Kasumi-1 (cell line): ENCODE measurements at places on chromosomes 13 and 19.
A peak's percentile ranks its signal among the peaks of the same experiment; 100 is the strongest.

DNA sequence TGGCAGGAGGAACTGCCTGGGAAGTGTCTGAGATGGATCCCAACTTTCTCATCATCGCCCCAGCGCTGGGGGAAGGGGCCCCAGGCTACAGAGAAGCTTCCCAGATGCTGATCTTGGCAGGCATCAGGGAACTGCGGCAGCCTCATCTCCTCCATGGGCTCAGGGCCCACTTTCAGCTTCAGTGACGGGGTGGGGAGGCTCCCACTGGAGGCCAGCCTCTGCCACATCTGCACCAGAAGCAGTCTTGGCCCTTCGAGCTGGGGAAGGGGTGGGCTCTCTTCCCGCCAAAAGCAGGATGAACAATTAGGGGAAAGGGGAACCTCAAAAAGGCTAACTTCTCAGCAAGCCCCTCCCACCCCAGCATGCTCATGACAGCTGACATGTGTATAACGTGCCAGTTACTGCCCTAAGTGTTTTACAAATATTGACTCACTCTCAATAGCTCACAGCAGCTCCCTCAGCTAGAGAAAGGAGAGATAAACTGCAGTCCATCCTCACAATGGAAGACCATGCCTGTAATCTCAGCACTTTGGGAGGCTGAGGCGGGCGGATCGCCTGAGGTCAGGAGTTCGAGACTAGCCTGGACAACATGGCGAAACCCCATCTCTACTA, 7.1 kb upstream of the S1PR2 start:
- no peak for DNase-seq

GRCh38 chr19:29418201-29418600, 107.6 kb upstream of the VSTM2B start:
- DNase-seq, result no peak

DNA sequence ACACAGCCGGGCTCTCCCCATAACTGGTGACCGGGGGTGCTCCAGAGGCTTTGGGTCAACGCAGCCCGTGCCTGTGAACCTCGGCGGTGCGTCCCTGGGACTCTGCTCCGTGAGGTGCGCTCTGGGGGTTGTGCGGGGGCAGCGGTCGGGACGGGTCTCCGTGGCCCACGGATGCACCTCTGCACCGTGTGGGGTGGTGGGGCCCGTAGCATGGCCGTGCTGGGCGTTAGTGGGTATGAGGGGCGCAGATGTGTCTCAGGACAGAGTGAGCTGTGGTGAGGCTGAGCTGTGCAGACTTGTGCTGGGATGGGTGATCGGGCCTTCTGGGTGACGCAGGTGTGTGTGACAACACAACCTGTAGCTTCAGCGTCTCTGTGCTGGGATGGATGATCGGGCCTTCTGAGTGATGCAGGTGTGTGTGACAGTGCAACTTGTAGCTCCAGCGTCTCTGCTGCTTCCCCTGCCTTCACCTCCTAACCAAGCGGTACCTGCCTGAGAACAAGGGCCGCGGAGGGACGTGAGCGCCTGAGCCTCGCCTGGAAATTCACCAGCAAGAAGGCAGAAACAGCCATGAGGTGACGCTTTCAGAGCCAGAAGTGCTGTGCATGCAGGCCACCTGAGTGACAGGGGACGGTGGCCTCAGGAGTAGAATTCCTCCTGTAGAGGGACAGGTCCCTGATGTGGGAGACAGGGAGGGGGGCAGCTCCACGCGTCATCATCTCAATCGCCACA, 599 bp downstream of the ZNF331 start:
- DNase-seq, result no peak

DNA sequence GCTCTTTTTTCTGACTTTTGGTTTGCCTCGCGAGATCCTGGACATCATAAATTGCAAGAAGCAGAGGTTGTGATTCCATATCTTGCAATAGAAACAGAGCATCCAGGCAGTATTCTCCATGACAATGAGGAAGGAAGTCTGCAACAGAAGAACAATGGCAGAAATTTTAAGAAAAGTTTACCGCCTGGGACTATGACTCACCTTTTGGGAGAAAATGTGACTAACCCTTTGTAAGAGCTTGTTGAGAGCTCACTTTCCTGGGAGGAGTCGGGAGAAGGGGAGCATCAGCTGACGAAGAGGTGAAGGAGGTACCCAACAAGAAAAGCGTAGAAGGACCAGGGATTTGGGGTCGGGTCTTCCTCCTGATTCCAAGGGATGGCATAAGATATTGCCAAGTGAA, 34.3 kb upstream of the TNFSF11 start:
- no peak for DNase-seq

DNA sequence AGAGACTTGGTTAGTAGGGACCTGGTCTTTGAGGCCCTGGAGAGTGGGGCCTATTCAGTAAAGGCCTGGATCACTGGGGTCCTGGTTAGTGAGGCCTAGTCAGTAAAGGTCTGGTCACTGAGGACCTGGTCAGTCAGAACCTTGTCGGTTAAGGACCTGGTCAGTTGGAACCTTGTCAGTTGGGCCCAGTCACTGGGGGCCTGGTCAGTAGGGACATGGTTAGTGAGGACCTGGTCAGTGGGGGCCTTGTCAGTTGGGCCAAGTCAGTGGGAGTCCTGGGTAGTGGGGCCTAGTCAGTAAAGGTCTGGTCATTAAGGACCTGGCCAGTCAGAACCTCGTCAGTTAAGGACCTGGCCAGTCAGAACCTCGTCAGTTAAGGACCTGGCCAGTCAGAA, 43.2 kb upstream of the TPM4 start:
- no peak for DNase-seq

DNA sequence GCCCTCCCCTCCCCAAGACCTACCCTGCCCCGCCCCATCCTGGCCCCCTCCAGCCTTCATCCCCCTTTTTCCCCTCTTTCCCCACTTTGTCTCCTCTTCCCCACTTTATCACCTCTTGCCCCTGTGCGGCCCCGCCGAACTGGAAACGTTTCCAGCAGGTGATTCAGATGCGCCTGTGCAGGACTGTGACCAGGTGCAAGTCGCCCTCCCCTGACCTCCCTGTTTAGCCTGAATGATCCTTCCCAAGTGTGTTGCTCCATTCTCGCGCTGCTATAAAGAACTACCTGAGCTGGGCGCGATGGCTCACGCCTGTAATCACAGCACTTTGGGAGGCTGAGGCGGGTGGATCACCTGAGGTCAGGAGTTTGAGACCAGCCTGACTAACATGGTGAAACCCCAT, 25.9 kb downstream of the ZNF791 start:
- DNase-seq, result no peak

DNA sequence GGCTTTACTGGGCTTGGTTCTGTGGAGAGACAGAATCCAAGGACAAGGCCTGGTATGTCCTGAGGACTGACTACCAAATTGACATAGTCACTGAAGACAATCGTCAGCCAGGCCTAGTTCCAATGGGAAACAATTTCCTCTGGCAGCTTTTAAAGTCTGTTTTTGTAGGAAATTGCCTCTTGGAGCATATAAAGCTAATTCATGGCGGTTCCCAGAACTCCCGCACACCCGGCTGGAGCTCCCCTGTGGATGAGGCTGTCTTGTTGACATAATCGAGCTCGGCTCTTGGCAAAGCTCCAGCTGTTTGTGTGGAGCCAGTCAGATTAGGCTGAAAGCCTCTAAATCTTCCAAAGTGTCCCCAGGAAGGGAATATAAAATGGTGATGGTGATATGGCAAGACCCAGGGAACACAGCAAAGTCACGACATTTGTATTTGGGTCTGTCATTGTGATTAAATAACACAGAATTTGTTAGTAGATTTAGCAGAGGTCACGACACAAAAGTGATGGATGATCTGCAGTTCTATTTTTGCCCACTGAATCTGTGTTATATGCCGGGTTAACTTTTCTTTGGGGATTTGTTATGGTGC, 395.0 kb downstream of the PCDH9 start:
- DNase-seq, result no peak

DNA sequence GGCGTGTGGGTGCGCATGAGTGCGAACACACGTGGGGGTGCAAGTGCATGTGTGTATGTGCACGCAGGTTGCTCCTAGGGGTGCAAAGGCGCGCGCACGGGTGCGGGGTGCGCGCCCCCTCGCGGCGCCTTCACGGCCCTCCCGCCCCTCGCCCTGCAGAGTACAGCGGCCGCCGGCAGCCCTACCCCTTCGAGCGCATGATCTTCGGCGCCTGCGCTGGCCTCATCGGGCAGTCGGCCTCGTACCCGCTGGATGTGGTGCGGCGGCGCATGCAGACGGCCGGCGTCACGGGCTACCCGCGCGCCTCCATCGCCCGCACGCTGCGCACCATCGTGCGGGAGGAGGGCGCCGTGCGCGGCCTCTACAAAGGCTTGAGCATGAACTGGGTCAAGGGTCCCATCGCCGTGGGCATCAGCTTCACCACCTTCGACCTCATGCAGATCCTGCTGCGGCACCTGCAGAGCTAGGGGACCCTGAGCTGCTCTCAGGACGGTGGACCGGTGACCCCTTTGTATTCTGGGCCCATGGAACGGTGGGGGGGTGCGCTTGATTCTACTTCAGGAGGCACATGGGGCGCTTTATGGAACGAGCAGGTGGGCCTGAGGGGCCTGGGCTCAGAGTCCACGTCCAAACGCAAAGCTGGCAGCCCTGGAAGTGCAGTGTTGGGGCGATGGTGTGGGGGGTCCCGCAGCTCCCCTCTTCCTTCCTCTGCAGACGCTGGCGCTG, 27.7 kb downstream of the TMEM161A start:
- DNase-seq, result peak; percentile 47

GRCh38 chr13:98279473-98280175, 102.6 kb upstream of the RNF113B start:
- peak; percentile 23 for DNase-seq

GRCh38 chr13:59326717-59327116, 837.0 kb downstream of the DIAPH3 start:
- DNase-seq, result no peak

- no peak for DNase-seq
These were observed 354.1 kb downstream of the RFC3 start for GRCh38 chr13:34172048-34172447.

GRCh38 chr19:17249887-17250548, 4.3 kb upstream of the NR2F6 start:
- DNase-seq, result no peak

DNA sequence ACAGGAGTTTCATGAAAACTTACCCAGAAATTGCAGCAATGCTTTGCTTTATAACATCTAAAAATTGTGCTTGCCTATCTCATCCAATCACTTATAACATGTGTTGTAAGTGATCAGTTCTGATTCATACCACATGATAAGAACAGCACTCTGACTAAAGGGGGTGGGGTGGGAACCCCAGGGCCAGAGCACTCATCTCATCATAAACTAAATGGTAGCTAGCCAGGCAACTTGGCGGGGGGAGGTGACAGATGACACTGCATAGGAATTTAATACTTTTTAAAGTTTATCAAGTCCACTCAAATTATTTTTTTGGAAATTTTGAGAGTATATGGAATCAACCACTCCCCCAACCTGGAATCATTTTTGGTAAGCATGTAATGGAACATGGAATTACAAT, 42.1 kb downstream of the FOXO1 start:
- no peak for DNase-seq

DNA sequence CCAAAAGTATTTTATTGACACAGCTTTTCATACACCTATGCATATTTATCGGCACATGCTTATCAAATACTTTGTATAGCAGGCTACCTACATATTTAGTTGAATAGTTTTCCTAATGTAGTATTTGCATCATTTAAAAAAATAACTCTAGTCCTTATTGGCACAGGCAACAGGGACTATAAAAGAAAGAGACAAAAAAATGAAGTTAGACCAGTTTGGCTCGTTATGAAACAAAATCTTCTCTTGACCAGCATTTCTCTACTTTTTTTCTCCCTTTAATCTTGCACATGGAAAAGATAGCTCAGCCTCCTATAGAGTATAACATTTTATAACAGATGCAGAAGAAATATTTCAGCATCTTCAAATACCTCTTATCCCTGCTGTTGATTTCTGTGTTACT, 794.8 kb upstream of the MIR17HG start:
- no peak for DNase-seq

DNA sequence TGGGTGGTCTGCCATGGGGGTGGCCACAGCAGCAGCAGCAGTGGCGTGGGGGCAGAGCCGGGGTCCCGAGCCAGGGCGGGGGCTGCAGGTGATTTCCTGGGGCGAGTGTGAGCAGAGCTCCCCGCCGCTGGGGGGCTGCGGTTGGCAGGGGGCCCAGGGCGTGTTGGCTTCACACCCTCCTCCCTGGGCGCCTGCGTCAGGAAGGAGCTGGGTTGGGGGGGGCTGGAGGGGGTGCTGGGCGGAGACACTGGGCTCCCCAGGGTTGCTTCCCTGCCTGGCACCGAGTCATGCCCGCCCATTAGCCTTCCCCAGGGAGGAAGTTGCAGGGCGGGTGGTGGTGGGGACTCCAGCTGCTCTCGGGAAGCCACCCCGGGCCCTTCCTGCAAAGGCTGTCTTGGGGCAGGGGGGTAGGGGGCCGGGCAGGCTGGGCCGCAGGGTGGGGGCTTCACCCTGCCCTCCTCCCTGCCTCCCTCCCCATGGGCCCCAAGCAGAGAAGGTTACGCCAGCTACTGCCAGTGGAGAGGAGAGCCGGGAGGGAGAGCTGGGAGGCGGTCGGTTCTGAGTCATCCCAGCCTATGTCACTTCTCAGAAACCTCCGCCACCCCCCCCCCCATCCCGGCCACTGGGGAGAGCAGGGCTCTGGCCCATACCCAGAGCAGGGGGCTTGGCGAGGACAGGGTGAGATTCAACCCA, 4.6 kb downstream of the MIDN start:
- peak; percentile 96 for DNase-seq

GRCh38 chr13:91302111-91302510, 45.4 kb upstream of the MIR17HG start:
- no peak for DNase-seq

DNA sequence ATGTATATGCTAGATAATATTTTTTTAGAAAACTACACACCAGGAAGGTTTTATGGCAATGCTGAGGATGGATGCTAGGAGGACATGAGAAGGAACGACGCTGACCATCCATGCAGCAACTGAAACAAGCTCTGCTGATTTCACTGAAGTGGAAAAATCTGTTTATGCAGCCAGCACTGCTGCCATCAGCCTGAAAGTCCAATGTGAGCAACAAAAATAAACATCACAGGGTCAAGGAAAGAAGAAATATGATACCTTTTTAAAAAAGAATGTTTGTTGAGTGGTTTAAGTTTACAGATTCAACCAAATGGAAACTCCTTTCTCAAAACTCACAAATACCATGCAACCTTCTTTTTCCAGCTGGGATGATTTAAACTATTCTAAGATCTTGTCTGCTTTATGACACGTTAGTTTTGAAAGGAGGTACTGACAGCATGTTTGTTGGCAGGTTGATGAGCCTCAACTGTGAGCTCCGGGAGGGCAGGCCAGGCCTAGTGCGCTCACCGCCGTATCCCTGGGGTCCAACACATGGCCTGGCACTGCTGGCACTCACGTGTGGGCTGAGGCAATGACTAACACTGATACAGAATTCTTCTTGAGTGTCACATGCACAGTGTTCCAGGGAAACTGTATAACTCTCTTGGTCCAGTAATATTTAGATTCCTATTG, 46.8 kb downstream of the LATS2 start:
- no peak for DNase-seq

DNA sequence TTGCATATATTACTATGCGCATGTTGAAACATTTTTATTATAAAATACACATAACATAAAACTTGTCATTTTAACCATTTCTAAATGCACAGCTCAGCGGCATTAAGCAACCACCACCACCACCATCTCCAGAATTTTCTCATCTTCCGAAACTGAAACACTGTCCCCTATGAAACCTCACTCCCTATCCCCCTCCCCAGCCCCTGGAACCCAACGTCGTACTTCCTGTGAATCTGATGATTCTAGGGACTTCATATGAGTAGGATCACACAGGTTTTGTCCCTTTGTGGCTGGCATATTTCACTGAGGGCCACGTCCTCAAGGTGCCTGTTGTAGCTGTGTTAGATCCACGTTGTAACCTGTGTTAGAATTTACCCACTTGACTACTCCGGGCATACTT, 716 bp upstream of the MAP2K2 start:
- DNase-seq, result no peak

GRCh38 chr19:5397804-5398692, 57.2 kb upstream of the ZNRF4 start:
- no peak for DNase-seq
